Activated T-cell treated with anti-CD3 and anti-CD28 coated beads, Interleukin-2, amount 50 U/mL, for 4 hours (primary cell): ENCODE measurements at places on chromosomes 12 and 14. TPM values are rescaled to one million over a fixed set of nuclear protein-coding genes. Genes with fewer than 3 reads are reported as not detected.

Gene OR6C74
- total RNA-seq: not detected

DNA sequence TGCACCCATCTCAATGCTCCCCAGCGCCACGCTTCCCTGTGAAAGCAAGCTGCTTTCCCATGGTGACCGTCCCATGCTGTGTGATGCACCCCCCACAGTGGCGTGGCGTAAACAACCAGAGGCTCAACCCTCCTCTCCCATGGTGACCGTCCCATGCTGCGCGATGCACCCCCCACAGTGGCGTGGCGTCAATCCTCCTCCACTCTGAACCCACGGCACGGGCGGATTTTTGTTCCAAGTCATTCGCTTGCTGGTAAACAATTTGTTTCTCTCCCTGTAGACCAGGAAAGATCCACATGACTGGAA, 8.9 kb downstream of the STX2 start:
- no peak for DNase-seq

DNA sequence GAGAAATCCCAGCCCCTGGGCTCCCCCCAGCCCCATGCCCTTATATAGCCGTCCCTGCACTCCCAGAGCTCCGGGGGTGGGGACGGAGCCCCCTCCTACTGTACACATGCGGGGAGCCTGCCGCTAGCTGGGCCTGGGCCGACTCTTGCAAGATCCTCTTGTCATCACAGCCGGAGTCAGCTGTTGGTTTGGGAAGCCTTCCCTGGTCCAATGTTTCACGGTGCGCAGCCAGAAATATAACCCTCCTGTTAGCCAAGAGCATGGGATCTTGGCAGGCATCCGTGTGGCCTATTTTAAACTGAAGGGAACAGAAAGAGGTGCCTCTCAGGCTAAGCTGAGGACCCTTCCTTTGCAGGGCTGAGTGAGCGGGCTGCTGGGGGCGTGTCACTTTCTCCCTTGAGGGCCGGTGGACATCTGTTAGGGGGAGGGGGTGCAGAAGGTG, 175.3 kb downstream of the TSPAN9 start:
- DNase-seq: no peak

Gene RBP5
- total RNA-seq: not detected

Gene TMEM30B
- total RNA-seq: 1.5 TPM

GRCh38 chr12:14611640-14612203, 44.0 kb upstream of the PLBD1 start:
- DNase-seq: no peak

GRCh38 chr12:129772501-129773493, 131.0 kb downstream of the TMEM132D start:
- DNase-seq: no peak

GRCh38 chr12:53530920-53531319, 23.6 kb upstream of the NPFF start:
- no peak for DNase-seq

Gene TMEM229B
- 4.2 TPM for total RNA-seq

DNA sequence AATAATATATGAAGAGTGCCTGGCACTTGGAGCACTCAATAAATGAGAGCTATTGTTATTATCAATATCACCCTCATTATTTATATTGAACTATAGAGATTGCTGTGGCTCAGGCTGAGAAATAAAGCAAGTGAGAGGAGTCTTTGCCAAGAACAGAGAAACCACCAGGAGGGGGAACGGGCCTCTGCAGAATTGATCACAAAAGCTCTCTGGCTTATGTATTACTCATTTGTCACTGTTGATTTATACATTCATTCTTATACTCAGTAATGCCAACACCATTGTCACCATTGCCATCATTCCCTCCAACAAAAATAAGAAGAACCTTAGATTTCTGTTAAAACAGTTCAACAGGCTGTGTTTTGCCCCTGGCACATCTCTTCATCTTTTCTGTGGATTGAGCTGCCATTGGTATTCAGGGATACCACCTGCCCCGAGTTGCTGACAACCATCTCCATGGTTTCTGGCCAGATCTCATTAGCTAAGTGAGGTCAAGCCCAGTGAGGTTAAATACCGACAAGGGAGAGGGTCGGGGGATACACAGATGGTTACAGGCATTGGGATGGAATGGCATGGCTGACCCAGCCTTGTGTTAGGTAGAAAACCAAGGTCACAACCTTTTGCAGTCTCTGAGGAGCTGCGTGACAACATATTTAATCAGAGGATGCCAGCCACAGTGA, 21.8 kb upstream of the PCNX1 start:
- DNase-seq: no peak

Gene SLCO1B3
- not detected for total RNA-seq

Gene TUBA1B
- 2,182 TPM for total RNA-seq

GRCh38 chr14:104996483-104996882, 10.9 kb downstream of the CLBA1 start:
- DNase-seq: no peak

DNA sequence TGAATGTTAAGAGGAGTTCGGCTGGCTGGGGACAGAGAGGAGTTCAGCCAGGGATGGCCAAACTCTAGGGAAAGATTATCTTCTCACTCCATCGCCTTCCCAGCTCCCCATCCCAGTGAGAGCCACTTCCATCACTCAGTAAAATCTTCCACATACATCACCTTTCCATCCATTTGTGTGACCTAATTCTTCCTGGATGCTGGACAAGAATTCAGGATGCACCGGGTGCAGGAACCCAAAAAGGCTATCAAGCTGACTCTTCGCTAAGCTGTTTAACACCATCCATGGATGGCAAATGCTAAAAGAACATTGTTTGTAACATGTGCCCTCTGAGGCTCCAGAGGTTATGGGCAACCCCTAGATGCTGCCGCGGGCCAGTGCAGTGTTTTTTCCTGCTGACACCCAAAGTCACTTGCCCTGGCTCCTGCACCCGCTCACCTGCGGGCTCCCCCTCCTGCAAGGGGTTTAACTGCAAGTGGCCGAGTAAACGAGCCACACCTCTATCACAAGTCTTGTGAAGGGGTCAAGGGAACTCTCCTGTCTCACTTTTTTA, 216.0 kb upstream of the NPAS3 start:
- DNase-seq: no peak

- no peak for DNase-seq
Observed at GRCh38 chr14:100557658-100558057, 29.6 kb downstream of the BEGAIN start.
